Activated T-cell treated with anti-CD3 and anti-CD28 coated beads, Interleukin-2, amount 50 U/mL, for 4 hours (primary cell): ENCODE measurements at places on chromosomes 3 and 15. TPM values are rescaled to one million over a fixed set of nuclear protein-coding genes. Genes with fewer than 3 reads are reported as not detected.
A peak's percentile ranks its signal among the peaks of the same experiment; 100 is the strongest.

GRCh38 chr3:153980252-153980590 is 141.0 kb upstream of the ARHGEF26 start:
- DNase-seq = no peak

- no peak for DNase-seq
Observed at GRCh38 chr3:107235193-107235927, 141.9 kb upstream of the CCDC54 start.

GRCh38 chr15:98658831-98659699 is 10.7 kb downstream of the IGF1R start:
- no peak for DNase-seq

DNA sequence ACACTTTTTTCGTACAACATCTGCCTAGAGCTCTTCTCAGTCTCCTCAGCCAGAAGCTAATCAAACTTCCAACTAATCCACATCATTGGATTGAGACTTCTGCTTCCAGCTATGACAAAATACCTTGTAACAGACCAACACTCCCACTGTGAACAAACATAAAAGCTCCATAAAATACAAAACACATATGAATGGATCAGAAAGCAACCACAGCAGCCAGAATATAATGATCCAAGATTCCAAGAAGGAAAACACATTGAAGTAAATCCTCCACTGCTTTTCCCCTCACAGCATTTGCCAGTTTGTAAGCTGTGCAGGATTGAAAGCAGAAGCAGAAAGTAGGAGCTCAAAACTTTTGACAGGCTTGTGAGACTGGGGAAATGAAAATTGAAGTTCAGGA is 863.2 kb downstream of the TUSC7 start:
- DNase-seq = no peak

- peak; percentile 34 for DNase-seq
Observed at GRCh38 chr3:179149406-179149867, 1.3 kb downstream of the PIK3CA start.

GRCh38 chr3:36475558-36475957 is 95.3 kb downstream of the STAC start:
- no peak for DNase-seq

GRCh38 chr3:188295876-188296275 is 141.9 kb downstream of the LPP start:
- no peak for DNase-seq

GRCh38 chr3:44509393-44509921 is 32.0 kb upstream of the ZNF445 start:
- no peak for DNase-seq

DNA sequence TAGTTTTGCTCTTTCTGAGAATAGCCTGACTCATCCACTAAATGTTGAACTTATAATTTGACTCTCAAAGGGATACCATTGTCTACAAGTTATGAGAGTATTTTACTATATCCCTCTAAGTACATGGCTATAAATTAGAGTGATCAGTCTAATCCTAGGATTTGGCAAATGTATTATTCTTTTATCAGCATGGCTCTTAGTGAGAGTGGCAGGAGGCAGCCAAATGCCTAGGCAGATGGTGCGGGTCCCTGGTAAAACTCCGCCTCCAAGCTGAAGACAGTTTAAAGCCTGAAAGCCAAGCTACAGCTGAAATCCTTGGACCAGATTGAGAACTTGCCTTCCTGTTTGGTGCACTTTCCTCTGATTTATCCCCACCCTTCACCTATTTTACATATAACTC is 631.8 kb downstream of the SQOR start:
- DNase-seq = no peak

GRCh38 chr3:46405301-46406019 is 1.4 kb downstream of the CCR5AS start:
- DNase-seq = no peak

ENTPD3 gene
- not detected for total RNA-seq

FBLN2 gene
- 0.16 TPM for total RNA-seq
